Hepatocyte (in vitro differentiated cells): ENCODE measurements at places on chromosomes 12 and 14. TPM values are rescaled to one million over a fixed set of nuclear protein-coding genes. Genes with fewer than 3 reads are reported as not detected.

LRCOL1 gene
- not detected in 2 replicates for total RNA-seq

IKZF4 gene
- 1.6 and 6.7 TPM in 2 replicates for total RNA-seq

ADCY4 gene
- 0.63 and 1.4 TPM in 2 replicates for total RNA-seq

AKAP6 gene
- 1.6 and 2.1 TPM in 2 replicates for total RNA-seq

CD163L1 gene
- 0.84 and 1.7 TPM in 2 replicates for total RNA-seq

MIPOL1 gene
- 12.2 and 16.6 TPM in 2 replicates for total RNA-seq

ZFYVE26 gene
- total RNA-seq, result 23.9 and 32.3 TPM in 2 replicates

PACS2 gene
- total RNA-seq, result 31.9 and 41.1 TPM in 2 replicates

CLEC4E gene
- total RNA-seq, result not detected in 2 replicates

AQP6 gene
- not detected in 2 replicates for total RNA-seq

A2ML1 gene
- total RNA-seq, result 0.72 and 1.1 TPM in 2 replicates

SLCO1C1 gene
- 0.30 and 0.44 TPM in 2 replicates for total RNA-seq

PTPRQ gene
- total RNA-seq, result 0.03 and 0.08 TPM in 2 replicates

C12orf60 gene
- total RNA-seq, result 1.5 and 2.3 TPM in 2 replicates

KRT81 gene
- not detected in 2 replicates for total RNA-seq

HOXC12 gene
- not detected in 2 replicates for total RNA-seq

GALNT6 gene
- 28.4 and 41.3 TPM in 2 replicates for total RNA-seq

SSPN gene
- 4.1 and 12.5 TPM in 2 replicates for total RNA-seq

B3GNT4 gene
- 0.13 TPM in 1 of 2 replicates, not detected in the other for total RNA-seq

TBX5 gene
- 12.3 and 13.0 TPM in 2 replicates for total RNA-seq

DDX23 gene
- 73.1 and 74.8 TPM in 2 replicates for total RNA-seq
